KBM-7 (cell line): ENCODE measurements at places on chromosomes 11 and 22.

DNA sequence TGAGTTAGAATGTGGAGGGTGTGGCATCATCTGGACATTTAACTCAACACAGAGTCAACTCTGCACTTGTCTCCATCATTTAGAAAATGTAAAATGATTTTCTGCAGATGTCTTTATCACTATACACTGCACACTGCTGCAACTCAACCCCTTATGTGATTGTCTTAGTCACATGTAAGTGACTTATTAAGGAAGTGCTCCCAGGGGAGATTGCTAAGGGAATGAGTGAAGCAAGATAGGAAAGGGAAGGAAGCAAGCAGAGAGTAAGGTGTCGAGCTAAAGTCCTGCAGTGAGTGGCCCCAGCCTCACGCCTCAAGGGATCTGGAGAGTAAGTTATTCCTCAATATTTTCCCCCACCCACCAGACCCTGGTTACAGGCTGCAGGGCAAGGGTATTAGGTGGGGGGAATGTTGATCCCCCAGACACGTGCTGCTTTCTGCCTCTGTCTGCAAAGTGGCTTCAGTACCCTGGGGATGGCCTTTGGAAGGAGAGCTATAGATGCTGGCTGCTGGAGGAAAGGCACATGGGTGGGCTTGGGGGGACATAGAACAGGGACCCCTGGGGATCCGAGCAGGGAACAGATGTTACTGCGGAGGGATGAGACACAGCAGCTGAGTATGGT is 7.2 kb upstream of the CBX6 start:
- no peak for DNase-seq

GRCh38 chr11:61020551-61021235 is 49.2 kb downstream of the CD6 start:
- no peak for DNase-seq

DNA sequence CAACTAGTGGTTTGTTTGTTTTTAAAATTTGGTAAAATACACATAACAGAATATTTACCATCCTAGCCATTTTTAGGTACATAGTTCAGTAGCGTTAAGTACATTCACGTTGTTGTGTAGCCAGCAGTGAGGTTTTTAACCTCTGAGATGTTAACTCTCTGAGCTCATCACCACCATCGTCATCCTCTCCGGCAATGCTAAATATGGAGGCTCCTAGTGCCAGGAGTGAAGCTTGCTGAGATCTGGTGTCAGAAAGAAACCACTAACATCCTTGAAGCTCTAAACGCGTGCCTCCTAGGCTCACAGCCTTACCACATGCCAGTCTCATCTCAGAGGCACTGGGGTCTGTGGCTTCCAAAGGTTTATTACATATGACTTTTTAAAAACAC is 330.2 kb upstream of the B3GAT1 start:
- no peak for DNase-seq

GRCh38 chr11:60182541-60183330 is at the start of gene MS4A6A:
Gene MS4A6A, minus strand, starts transcription at chr11:60183083. Its CDS starts 1,356 bp downstream, at chr11:60181727.
- DNase-seq = no peak

DNA sequence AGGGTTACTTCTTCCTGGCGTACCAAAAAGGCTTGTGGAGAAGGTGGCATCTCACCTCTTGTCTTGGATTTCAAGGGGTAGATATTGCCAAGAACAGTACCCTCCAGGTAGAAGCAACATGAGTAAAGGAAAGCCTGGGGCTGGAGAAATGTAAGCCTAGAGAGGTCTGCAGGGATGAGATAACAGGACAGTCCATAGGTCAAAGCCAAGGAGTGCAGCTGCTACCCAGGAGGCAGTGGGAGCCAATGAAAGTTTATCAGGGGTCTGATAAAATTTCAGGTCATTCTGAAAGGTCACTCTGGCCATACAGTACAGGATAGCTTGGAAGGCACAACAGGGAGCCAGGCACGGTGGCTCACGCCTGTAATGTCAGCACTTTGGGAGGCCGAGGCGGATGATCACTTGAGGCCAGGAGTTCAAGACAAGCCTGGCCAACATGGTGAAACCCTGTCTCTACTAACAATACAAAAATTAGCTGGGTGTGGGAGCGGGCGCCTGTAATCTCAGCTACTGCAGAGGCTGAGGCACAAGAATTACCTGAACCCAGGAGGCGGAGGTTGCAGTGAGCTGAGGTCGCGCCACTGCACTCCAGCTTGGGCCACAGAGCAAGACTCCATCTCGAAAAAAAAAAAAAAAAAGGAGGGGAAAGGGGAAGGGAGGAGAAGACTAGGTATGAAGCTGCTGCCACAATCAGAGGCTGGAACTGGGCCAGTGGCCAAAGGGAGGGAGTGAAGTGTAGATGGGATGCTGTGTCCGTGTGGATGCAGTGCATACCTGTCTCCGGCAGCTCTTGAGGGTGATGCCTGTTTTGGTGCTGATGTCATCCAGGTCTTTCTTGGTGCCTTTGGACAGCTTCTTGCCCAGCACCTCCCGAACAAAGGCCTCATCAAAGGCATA is 1.2 kb downstream of the FIBP start:
- DNase-seq = no peak
